Neural crest cell (in vitro differentiated cells): ENCODE measurements at places on chromosomes 7 and 10. TPM values are rescaled to one million over a fixed set of nuclear protein-coding genes. Genes with fewer than 3 reads are reported as not detected.

DNA sequence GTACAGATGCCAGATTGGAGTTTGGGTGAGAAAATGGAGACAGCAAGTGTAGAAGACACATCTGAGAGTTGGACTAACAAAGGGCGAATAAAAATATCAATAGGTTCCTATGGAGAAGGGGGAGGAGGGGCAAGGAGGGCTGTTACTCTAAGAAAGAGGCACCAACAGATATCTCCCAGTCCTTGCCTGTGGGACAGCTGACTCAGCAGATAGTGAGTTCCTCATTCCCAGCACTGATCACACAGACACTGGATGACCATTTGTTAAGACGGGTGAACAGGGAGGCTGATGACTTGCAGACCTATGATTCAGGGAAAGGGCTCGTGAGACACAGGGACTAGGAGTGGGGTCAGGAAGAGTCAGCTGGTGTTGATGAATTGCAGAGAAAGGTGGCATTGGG lies 5.7 kb upstream of the PRR15 start:
- DNase-seq, result no peak

- DNase-seq, result no peak
Observed at GRCh38 chr10:21517134-21518031, 8.1 kb downstream of the SKIDA1 start.

DNA sequence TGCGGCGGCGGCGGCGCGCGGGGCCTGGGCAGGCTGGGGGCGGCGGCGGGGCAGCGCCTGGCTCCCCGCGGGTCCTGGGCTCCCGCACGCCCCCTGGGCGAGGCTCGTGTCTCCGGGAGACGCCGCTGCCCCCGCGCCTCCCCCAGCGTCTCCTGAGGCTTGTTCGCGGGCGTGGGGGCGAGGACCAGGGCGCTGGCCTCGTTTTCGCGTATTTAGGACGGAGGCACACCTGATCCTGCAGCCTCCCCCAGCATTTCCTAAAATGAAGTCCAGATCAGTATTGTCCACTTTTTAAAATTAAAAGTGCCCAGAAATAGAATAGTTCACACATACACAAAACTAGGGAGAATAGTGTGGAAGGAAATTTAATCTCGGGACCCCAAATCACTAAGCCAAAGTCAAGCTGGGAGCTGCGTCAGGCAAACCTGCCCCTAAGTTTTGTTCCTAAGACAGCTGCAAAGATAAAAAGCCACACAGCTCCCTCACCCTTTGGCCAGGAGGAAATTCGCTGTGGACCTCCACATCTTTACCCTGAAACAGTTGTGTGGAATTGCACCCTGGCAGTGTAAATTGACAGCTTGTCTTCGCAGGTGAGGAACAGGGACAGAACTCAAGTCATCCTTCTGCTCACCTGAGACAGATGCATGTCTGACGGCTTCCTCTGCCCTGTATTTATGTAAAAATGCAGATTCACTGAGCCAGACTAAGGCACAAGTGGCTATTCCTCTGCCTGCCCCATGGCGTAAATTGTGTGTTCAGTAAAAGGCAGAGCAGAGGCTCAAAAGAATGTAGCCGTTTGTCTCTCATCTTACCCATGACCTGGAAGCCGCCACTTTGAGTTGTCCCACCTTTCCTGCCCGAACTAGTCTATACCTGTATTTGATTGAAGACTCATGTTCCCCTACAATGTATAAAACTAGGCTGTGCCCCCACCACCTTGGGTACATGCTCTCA lies 740 bp downstream of the GALNT11 start:
- DNase-seq, result no peak

- no peak for DNase-seq
Observed at GRCh38 chr7:1262441-1262840, 29.8 kb downstream of the UNCX start.

DNA sequence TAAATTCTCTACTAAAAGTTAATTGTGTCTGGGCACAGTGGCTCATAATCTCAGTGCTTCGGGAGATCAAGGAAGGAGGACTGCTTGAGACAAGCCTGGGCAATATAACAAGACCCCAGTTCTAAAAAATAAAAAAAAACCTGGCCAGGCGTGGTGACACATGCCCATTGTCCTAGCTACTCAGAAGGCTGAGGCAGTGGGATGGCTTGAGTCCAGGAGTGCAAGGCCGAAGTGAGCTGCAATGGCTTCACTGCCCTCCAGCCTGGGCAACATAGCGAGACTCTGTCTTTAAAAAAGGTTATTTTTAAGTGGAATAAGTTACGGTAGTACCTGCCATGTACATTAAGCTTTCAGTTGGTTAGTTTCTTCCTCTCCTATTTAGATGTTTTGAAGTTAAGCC lies 28.9 kb downstream of the CDK14 start:
- DNase-seq, result no peak

DNA sequence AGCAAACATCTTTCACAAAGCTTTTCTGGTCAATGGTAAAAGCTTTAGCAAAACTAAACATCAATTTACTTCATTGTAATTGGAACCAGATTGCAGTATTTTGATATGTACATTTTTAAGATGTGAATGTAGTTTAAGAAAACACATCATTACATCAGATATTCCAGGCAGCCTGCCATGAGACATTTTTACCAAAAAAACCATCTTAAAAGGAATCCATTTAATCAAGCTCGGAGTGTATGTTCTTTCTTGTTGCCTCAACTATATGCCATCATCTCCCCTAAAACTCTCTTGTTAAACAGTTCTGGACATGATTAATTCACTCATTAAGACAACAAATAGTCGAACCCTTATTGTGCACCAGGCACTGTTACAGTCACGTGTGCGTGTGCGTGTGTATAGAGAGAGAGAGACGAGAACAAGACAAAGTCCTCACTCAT lies 97.5 kb downstream of the UBE2H start:
- DNase-seq, result no peak

DNA sequence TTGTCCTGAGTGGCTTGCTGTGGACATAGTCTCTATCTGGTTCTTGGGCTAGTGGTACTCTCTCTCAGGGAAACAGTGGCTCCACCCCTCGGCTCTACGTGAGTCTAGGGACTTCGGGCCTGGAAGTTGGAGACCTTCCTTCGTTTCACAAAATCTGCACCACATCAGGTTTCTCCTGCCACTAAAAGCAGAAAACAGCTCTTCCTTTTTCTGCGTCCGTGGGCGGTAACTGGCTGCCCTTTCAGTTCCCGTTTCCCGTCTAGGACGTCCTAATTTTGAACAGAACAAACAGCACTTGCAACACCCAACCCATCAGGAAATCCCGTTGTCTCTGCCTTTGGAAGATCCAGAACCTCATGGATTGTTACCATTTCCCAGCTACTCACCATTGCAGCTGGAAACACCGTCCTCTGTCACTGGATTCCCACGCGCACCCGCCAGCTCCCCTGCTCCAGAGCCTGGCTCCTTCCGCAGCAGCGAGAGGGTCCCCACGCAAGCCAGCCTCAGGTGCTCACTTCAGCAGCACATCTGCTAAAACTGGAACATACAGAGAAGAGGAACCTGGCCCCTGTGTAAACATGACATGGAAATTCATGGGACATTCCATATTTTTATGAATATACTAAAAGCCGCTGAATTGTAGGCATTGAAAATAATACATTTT lies 311.4 kb upstream of the AKR1E2 start:
- DNase-seq, result no peak

DNA sequence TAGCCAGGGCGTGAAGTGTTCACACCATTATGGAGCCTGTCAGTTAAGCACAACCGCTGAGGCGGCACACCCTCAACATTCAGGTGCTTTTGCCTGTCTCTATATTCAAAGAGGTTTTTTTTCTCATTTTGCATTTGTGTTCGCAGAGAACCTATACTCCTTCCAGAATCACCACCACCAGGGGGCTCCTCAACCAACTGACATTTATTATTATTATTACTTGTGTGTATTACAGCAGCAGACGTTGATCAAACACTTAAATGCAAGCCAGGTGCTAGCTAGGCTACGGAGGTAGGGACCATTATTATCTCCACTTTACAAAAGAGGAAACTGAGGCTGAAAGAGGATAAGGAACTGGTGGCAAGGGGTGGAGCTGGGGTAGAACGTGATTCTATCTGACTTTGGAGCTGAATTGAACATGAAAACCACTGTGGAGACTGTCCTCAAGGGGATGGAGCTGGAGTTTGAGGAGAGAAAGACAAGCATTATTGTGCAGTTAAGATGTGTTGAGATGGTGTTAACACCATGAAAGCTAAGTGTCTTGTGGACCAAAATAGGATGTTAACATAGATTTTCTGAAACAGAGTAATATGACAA lies 133.8 kb upstream of the PLXNA4 start:
- DNase-seq, result no peak

DNA sequence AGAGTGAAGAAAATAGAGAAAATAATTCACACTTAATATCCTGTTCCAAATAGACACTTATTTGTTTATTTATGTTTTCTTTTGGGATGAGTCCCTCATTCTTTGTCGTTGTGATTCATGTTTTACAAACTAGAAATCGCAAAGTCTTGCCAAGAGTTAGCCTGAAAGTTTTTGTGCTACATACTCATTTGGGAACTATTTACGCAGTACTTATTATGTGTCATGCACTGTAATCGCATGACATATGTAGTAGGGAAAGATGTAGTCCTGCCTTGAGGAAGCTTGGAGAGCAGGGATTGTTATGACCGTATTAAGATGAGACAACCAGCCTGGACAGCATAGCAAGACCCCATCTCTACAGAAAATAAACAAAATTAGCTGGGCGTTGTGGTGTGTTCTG lies 189.3 kb downstream of the ABCA13 start:
- no peak for DNase-seq

Gene HABP2
- not detected in 2 replicates for total RNA-seq

Gene FGFR2
- 55.5 and 58.4 TPM in 2 replicates for total RNA-seq

GRCh38 chr7:123797673-123798531 lies 47.1 kb upstream of the HYAL4 start:
- no peak for DNase-seq
